NCI-H2107 (cell line): ENCODE measurements at places on chromosomes 5 and 9.

GRCh38 chr5:124651663-124652513 lies 94.6 kb downstream of the ZNF608 start:
- peak; percentile 57 for DNase-seq

- DNase-seq = no peak
These were observed 589.4 kb upstream of the FAM174A start for GRCh38 chr5:99945478-99946442.

GRCh38 chr9:127897193-127897692 lies 2.2 kb downstream of the ST6GALNAC6 start:
- DNase-seq = no peak

GRCh38 chr9:89878687-89879086 lies 273.9 kb downstream of the GADD45G start:
- peak; percentile 70 for DNase-seq

- no peak for DNase-seq
These were observed 70.2 kb upstream of the COL5A1 start for GRCh38 chr9:134571326-134571931.

DNA sequence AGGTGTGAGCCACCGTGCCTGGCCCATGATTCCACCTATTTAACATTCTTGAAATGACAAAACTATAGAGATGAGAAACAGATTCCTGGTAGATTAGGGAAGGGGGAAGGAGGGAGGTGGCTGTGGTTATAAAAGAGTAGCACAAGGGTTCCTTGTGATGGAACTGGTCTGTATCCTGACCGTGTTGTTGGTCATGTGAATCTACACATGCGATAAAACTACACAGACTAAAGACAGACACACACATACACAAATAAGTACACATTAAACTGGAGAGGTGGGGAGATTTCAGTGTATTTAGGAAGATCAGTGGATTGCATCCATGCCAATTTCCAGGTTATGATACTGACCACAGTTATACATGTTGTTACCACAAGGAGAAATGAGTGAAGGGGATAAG lies 60.9 kb downstream of the RNF130 start:
- DNase-seq = no peak

DNA sequence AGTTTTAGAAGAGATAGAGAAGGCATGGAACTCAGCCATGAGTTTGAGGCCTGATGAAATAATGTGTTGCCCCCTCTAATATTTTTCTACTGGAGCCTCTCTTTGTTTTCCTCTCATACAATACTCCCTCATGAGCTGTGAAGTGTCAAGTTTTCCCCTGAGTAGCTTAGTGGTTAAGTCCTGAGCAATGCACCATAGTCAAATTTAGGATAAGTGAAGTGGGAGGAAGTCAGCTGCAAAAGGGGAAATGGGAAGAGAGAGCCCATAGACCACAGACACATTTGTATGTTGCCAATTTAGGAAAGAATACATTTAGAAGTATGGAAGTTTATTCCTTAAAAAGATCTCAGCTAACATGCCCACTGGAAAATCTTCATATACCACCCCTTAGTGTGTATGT lies 171.5 kb upstream of the NREP start:
- no peak for DNase-seq

GRCh38 chr5:113380807-113381326 lies 53.9 kb downstream of the TSSK1B start:
- no peak for DNase-seq

GRCh38 chr9:1490341-1491232 lies 440.4 kb downstream of the DMRT2 start:
- no peak for DNase-seq

DNA sequence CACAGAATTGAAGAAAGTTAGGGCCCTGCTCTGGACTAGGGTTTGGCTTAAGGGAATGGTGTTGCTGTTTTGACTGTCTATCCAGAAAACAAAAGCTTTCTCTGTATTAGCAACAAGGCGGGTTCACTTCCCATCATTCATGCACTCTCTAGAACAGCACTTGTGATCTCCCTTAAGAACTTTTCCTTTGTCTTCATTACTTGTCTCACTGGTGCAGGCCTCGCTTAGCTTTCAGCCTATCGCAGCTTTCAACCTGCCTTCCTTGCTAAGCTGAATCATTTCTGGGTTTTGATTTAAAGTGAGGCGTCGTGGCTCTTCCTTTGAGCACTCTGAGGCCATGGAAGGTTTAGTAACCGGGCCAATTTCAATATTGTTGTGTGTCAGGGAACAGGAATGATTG lies 35.2 kb upstream of the LPCAT1 start:
- DNase-seq = no peak

DNA sequence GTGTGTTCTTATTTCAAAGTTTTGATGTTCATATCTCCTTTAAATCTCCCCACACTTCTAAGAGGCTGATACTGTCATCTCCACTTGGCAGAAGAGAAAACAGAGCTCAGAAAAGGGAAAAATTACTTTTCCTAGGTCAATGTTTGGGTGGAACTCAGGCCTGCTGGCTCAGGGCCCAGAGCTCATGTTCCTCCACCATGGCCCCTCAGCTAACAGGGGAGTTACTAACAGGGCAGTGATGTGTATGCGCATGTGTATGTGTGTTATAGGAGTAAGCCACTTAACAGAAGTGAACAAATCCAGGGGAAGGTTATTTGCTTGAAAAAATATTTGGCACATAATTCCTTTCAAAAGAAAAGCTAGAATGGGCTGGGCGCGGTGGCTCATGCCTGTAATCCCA lies 2.5 kb downstream of the C1QTNF2 start:
- no peak for DNase-seq

DNA sequence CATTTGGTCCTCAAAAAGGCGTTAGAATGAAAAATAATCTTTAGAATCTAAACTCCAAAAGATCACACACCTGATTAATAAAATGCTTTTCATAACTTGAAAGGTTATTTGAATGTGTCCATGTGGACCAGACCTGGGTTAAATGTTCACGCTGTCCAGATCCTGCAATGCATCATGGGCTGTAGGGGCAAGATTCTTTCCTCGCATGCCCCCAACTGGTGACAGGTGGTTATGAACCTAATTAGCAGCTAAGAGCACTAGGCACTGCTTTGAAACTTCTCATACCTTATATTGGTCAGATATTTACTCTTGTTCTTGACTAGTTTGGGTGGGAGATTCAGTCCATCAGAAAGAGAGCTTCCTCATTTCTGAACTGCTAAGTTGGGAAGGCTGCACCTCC lies 19.3 kb upstream of the PIP5K1B start:
- DNase-seq = no peak

DNA sequence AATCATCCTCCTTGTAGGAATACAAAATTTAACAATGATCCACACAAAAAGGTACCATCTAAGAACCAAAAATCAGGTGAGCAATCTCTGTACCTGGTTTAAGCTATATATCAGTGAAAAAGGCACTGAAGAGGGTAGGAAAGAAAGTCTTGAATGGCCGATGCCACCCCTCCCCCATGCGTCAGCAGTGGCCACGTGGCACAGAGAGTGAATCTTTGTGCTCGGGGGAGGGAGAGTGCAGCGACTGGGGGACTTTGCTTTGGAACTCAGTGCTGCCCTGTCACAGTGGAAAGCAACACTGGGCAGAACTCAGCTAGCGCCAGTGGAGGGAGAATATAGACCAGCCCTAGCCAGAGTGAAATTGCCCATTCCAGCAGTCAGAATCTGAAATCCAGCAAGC lies 28.3 kb upstream of the PDE4D start:
- DNase-seq = no peak

DNA sequence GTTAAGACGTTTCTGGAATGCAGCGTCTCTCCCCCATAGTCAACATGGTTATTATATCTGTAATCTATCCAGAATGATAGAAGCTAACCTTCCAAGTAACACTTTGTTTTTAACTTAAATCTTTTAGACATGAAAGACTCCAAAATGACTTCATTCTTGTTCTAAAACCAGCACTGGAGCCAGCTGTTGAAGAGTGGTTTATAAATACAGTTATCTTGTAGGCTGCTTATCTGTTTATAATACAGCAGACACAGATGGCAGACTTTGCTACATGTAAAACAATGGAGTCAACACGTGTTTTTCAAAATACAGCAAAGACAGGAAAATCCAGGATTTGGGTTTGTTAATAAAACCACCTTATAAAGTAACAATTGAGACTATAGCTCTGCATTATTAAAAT lies 48.8 kb upstream of the RETREG1 start:
- DNase-seq = no peak

- DNase-seq = no peak
These were observed 20.1 kb downstream of the ATOX1 start for GRCh38 chr5:151738125-151738848.

- no peak for DNase-seq
These were observed 51.0 kb upstream of the FCN1 start for GRCh38 chr9:134968823-134969090.

DNA sequence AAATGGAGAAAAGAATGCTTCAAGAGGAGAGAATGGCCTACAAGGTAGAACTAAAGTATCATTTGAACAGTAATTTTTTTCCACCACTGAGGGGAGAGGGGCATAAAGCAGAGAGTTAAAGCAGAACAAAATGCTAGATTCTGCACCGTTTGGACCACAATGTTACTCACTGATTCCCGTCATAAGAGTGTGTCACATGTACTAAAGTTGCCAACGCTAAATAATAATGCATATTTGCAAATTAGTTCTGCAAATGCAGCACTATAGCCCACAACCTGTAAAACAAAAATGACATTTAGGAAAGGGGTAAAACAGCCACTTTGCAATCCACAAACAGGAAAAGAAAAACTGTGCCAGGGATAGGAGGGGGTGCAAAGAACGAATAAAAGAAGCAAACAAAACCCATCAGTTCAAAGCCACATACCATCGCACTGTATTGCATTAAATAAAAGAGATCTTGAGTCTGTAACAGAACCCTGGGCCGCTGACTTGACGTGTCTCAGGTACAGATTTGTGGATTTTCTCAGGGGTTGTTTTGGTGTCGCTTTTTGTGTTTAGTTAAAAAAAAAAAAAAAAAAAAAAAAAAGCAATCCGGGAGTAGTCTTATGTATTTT lies 7.7 kb upstream of the NFIB start:
- no peak for DNase-seq

- DNase-seq = no peak
These were observed 8.6 kb downstream of the PMPCA start for GRCh38 chr9:136419092-136419420.

DNA sequence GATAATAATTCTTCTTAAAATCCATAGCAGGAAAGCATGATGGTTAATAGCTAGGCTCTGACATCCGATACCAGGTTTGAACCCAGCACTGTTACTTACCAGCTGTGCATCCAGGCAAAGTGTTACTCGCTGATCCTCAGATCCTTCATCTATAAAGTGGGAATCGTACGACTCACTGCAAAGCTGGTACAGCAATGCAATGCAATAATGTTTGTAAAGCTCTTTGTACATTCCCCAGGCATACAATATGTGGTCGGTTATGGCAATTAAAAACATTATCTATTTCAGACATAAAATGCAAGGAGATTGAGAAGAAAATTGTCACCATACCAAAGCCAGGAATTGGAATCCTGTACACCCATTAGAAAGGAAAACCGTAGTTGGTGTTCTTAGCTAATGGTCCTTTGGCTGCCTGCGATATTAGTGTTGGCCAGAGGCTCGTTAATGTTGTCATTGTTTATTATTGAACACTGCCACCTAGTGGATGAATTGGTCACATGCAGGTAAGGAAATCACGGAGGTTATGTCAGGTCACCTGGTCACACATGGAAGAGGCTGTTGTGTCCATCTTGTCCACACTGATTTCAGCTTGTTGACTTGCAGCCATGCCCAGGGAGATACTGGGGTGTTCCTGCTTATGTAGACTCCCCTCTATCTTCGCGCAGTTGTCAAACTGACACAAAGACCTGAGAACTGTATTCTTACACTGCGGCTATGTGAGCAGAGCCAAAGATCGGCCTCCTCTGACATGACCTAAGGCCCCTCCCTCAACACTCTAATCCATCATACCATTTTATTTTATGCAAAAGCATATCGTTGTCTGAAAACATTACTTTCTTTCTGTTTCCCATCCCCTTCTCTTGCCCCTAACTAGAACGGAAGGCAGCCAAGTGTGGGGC lies 87.5 kb upstream of the PPP2R2B start:
- peak; percentile 56 for DNase-seq

DNA sequence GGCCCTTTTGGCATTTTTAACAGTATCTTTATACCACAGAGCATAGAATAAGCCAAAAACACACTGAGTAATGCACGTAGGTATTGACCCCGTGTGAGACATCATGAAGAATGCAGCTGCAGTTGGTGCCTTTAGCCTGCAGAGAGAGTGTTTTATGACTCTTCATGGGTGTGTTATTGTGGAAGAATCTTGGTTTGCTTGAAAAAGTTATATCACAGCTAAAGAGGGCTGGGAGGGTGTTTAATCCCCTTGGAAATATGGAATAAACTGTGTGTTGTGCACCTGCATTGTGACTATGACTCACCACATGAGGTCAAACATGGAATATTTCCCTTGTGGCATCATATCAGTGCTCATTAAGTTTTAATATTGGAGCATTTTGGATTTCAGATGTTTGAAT lies 458.7 kb downstream of the CDH9 start:
- no peak for DNase-seq

- DNase-seq = no peak
These were observed 133.7 kb downstream of the NMUR2 start for GRCh38 chr5:152271420-152271819.

DNA sequence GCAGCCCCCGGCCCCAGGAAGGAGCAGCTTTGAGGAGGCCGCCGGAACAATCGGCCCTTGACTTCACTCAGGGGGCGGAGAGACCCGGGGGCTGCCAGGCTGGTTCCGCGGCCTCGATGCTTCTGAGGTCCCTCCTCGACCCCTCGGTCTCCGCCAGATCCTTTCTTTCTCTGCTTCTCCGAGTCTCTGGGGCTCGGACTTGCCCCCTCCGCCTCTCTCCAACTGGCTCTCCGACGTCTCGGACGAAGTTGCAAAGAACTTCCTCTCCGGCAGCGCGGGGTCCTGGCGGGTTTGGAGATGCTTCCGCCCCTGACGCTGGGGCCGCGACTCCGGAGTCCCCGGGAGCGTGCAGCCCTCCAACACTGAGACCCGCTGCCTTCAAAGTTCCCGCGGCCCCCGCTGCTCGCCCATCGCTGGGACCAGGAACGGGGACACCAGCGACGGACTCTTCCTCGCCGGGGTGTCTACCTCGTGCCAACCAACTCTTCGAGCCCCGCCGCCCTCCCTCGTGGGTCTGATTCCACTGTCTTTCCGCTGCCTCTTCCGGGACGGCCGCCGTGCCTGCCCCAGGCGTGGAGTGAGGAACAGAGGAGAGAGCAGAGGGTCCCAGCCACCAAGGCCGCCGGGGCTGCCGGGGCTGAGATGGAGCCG lies 7.0 kb downstream of the PAX5 start:
- DNase-seq = no peak
